Immature natural killer cell (primary cell): ENCODE measurements at places on chromosomes 13 and 19.

- DNase-seq = no peak
These were observed 552.5 kb downstream of the FGF9 start for GRCh38 chr13:22223411-22223810.

DNA sequence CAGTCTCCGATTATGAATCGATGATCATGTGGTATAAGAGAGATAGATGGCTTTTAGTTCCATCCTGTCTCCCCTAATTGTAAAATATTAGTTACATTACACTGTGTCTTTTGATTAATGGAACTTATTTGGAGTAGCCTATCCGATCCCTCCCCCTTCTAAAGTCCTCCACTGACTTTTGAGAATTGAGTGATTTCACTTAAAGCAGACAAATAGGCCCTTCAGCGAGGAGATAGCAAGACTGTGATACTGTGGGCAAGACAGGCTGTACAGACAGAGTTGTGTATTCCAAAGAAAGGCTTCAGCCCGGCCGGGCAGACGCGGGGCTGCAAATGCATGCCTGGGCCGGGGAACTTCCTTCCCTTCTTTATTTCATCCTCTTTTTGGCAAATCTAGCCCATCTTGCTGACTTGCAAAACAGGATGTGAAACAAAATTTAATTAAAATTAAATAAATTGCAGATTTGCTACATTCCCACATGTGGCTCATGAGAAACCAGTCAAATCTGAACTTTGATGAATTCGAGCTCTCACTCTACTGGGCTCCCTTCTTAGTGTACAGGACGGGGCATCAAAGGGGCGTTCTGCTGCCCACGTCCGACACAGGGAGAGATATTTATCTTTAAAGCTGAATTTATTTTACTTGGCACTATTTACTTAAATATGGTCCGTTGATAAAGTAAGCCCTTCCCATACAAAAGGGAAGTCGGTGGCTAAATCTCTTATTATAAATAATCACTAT, 314.8 kb downstream of the ZNF536 start:
- DNase-seq = no peak

DNA sequence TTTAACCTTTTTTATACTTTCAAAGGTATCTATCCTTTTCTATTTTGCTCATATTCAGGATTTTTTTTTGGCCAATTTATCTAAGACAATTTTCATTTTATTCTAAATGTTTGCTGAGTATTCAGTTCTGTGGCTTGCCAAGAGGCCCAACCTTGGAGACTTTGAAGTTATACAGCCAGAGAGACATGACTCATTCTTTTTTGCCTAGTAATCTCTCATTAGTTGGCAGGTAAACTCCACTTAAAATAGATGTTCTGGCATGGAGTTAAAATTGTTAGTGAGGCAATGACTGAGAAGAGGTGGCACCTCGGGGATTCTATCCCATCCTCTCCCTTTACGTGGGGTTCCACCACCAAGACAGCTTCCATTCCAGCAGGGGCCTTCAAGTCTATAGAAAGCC, 213.8 kb downstream of the KCTD12 start:
- no peak for DNase-seq

GRCh38 chr19:5631567-5632240, 8.8 kb downstream of the SAFB start:
- no peak for DNase-seq

DNA sequence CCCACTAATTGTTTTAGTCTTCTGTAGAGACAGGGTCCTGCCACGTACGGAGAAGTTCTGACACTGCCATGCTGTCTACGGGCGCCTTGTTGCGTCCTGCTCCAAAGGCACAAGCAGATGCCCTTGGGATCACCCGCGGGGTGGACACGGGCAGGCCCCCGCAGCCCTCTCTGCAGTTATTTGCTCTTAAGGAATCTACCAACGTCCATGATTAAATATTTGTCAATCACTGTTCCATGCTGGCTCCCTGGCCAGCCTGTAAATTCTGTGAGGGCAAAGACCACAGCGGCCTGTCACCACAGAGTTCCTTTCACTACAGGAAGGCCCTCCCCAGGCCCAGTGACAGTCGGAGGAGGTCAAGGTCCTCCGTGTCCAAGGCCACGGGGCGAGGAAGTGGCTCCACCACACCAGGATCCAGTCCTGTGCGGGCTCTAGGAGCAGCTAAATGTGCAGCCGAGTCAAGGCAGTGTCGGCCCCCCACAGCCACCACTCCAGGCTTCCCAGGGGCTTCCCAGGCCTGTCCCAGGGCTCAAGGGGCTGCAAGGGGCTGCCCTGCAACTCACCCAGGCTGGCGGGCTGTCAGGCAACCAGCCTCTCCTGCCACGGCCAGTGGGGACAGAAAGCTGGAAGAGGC, 2.1 kb downstream of the RNF126 start:
- DNase-seq = no peak

GRCh38 chr13:73368608-73369007, 309.8 kb downstream of the KLF5 start:
- no peak for DNase-seq

DNA sequence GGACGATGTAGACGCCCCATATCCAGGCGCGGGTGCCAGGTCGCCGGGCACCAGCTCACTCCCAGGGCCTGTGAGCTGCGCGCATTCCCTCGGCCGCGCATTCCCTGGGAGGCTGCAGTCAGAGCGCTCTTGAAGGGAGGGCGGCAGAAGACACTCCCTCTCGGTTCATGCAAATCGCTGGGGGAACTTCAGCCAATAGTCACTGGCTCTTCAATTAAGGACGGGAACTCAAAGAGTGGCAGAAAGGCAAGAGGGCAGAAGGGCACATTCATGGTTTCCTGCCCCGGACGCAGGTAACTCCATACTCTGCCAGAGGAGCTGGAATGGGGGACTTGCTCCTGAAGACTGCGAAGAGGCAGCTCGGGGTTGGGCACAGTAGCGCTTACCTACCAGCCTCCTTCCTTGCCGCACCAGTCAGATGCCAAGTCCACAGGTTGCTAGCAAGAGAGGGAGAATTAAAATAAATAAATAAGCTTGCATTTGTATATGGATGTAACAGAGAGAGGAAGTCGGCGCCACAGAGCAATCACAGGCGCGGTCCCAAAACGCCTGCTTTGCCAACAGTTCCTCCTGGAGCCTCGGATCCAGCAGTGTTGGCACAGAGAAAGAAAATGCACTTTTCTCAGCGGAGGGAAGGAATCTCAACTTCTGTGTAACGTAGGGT, 459 bp downstream of the PCDH20 start:
- DNase-seq = no peak

GRCh38 chr13:78722700-78723099, 63.7 kb upstream of the OBI1 start:
- DNase-seq = no peak

- DNase-seq = no peak
These were observed 7.1 kb upstream of the GRTP1 start for GRCh38 chr13:113371061-113371460.

DNA sequence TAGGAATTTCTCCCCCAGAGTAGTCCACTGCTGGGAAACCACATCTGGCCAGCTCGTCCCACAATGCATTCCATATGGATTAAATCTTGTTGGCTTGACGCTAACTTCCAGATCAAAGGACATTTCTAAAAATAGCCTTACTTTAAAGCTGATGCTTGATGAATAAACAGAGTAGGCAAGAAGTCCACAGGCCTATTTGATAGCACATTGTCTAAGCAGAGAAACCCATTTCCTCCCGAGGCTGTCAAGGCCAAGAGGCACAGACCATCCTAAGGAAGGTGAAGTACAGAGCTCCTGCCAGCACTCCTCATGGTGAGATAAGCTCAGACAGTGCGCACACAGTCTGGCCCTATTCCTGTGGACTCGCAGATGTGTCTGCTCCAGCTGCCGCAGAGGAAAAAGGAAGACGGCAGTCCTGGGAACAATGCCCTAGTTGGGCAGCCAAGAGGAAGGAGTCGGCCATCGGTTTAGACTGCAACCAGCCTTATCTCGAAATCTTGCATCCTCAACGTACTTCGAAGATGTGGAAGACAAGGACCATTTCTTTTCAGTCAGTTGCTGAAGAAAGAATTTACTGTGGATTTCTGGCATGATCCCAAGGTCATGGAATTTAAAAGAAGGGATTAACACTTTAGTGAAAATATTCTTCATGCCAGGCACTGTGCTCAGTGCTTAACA, 156.8 kb downstream of the RGCC start:
- DNase-seq = no peak

GRCh38 chr19:58498316-58499020, 13.3 kb downstream of the SLC27A5 start:
- no peak for DNase-seq
